ENCODE measurements at places on chromosomes 2 and 18.
A peak's percentile ranks its signal among the peaks of the same experiment; 100 is the strongest.

DNA sequence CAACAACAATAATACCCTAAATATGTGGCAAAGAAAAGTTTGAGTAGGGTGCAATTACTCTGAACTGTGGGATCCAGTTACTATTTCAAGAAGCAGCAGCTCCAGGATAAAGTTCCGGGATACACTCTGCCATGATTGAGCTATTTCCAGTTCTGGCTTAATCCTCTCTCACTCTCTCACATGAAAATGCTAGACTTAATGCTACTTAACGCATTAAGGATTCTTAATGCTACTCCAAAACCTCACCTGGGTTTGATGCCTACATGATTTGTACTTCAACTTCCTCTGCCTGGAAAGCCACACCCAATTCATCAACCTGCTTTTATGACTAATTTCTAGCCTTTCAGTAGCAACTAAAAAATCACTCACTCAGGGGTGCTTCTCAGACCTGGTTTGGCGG, 151.1 kb upstream of the HNMT start:
- H3K36me3 ChIP-seq = no peaks in the 10 kb centered on the region
- H3K4me1 ChIP-seq = no peaks in the 10 kb centered on the region
- no peak overlapping the region for H3K27ac ChIP-seq
- H3K4me3 ChIP-seq = no peak overlapping the region
- no peak for DNase-seq

DNA sequence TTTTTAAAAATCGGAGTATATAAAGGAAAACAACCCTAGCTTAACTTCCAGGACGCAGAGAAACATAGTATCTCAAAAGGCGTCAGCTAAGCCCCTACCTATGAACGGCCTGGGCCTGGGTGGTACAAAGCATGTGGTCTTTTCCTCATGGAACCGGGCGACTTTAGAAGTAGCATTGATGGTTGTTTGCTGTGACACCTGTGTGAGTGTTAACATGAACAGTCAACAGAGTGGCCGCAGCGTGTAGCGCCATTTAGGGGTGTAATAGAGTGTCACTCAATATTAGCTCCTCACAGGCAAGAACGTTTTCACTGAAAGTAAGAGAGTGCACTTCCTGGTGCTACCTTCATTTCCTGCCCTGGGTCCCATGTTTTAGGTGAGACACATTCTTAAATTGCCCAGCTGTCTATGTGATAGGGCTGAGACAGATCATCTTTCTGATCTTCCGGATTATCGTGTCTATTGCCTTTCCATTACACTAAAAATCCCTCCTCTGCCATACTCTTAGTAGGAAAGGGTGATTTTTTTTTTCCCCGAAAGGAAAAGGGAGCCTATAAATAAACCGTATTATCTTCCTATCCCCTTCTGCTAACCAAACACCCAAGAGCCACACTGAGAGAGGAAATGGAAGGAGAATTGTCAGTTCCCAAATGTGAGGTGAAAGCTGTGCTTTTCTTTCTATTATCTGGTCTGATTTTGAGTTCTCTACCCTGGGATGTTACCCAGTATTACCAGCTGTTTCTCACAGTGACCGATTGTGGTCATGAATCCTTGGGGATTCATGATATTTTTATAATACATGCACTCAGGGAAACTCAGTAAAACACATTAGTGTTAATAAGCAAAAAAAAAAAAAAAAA, 1.3 kb downstream of the GORASP2 start:
- peak overlapping the region; percentile 94 for H3K27ac ChIP-seq
- no peak for DNase-seq
- peaks cover 27% of the 10 kb centered on the region for H3K4me1 ChIP-seq
- H3K36me3 ChIP-seq = peaks cover 3% of the 10 kb centered on the region

GRCh38 chr2:32745191-32745590, 117.3 kb downstream of the TTC27 start:
- no peak overlapping the region for H3K27ac ChIP-seq
- H3K4me1 ChIP-seq = no peaks in the 10 kb centered on the region
- no peaks in the 10 kb centered on the region for H3K27me3 ChIP-seq
- no peak for DNase-seq
- no peak overlapping the region for H3K4me3 ChIP-seq
- H3K36me3 ChIP-seq = peaks cover 16% of the 10 kb centered on the region

- peak overlapping the region; percentile 81 for H3K27ac ChIP-seq
- H3K4me1 ChIP-seq = no peaks in the 10 kb centered on the region
- no peak overlapping the region for H3K4me3 ChIP-seq
- DNase-seq = no peak
- no peaks in the 10 kb centered on the region for H3K27me3 ChIP-seq
These were observed 87.1 kb downstream of the PXDN start for GRCh38 chr2:1656961-1657841.

DNA sequence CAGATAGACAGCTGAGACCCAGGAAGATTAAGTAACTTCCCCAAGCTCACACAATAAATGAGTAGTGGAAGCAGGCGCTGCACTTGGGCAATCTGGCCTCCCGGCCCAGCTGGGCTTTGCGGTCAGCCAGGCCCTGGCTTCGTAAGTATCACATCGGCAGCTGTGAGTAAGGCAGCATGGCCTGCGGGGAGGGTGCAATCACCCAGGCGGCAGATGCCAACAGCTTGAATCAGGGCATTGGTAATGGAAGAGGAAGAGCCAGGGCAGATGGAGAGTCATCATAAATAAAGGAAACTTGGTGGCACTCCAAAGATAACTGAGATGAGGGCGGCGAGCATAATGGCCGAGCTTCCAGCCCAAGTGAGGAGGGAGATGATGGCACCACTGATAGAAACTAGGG, 217.9 kb upstream of the PID1 start:
- H3K36me3 ChIP-seq = no peaks in the 10 kb centered on the region
- no peaks in the 10 kb centered on the region for H3K4me1 ChIP-seq
- H3K27ac ChIP-seq = no peak overlapping the region
- H3K4me3 ChIP-seq = no peak overlapping the region
- H3K27me3 ChIP-seq = no peaks in the 10 kb centered on the region

DNA sequence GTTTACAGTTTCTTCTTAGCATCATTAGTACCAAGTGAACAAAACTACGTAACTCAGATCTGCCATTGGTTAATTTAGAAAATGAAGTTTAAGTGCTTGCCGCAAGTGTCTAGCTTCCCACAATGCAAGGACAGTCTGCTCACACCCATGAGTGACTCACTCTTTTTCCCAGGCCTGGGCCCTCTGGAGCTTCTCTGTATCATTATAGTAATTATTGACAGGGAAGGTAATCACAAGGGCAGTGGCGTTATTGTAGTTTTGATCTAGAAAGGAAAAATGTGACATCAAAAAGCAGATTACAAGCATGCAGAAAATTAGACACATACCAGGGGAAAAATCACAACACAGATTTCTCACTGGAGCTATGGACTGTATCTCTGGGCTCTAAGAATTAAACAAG, 38.5 kb downstream of the NPC1 start:
- H3K27ac ChIP-seq = peak overlapping the region; percentile 8
- peaks cover 7% of the 10 kb centered on the region for H3K4me1 ChIP-seq
- no peak for DNase-seq

- H3K4me3 ChIP-seq = no peak overlapping the region
- DNase-seq = no peak
- H3K27me3 ChIP-seq = no peaks in the 10 kb centered on the region
- H3K36me3 ChIP-seq = no peaks in the 10 kb centered on the region
- peaks cover 4% of the 10 kb centered on the region for H3K4me1 ChIP-seq
- no peak overlapping the region for H3K27ac ChIP-seq
These were observed 765.4 kb downstream of the MBD2 start for GRCh38 chr18:53458944-53459580.

DNA sequence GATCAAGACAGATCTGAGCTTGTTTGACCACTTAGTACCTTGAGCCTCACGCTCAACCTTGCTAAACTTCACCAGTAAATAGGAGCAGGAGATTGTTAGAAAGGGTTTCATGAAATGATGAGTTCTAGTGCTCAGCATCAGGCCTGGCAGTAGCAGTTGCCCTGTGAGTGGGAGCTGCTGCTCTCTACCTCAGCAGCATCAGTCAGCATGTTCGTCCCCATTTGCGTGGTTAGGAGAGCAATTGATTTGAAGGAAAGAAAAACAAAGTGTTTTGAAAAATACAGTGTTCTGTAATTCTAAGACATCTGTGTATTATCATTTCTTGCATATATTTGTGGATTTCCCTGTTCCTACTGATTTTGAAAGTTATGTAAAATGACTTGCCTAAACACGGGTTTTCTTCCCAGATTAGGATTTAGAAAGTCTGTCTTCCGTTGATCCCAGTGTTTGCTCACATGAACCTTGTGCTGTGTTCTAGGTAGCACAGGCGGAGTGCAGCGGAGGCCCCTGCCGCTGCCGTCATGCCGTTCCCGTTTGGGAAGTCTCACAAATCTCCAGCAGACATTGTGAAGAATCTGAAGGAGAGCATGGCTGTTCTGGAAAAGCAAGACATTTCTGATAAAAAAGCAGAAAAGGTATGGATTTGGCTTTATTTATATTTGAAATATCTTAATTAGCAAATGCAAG, 47.0 kb downstream of the CAB39 start:
- H3K4me1 ChIP-seq = peaks cover 5% of the 10 kb centered on the region
- no peak overlapping the region for H3K4me3 ChIP-seq
- H3K27ac ChIP-seq = no peak overlapping the region
- peaks cover 15% of the 10 kb centered on the region for H3K36me3 ChIP-seq
- DNase-seq = no peak

DNA sequence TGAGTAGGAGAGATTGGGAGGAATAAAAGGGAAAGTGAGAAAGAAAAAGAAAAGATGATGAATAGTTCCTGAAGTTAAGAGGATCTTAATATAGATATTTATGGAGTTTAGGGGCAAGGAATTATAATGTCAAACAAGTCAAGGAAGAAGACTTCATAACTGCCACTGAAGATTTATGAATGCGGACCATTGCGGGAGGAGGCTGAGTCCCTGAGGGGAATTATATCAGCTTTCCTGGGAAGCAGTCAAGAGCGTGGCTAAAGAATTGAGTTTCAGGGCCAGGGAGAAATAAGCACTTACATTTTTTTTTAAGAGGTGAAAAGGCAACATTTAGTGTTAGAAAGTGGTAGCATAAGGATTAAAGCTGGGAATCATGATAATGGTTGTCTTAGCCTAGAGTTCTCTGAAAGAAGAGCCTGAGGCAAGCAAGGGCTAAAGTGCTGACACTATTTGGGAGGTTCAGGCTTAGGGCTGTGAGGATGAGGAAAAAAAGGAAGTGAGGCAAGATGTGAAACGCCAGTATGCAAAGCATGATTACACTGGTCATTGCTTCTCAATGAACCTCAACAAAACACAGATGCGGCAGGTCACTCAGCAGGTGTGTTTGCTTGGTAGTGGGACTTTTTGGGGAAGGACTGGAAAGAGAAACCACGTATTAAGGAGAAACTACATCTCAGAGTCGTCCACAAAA, 217.1 kb downstream of the SLC4A3 start:
- H3K4me1 ChIP-seq = peaks cover 21% of the 10 kb centered on the region
- no peaks in the 10 kb centered on the region for H3K36me3 ChIP-seq
- H3K4me3 ChIP-seq = peak overlapping the region; percentile 22
- DNase-seq = no peak
- H3K27ac ChIP-seq = no peak overlapping the region

- DNase-seq = no peak
- H3K36me3 ChIP-seq = no peaks in the 10 kb centered on the region
- H3K4me1 ChIP-seq = peaks cover 21% of the 10 kb centered on the region
These were observed 565.5 kb upstream of the CHAC2 start for GRCh38 chr2:53202063-53202462.

DNA sequence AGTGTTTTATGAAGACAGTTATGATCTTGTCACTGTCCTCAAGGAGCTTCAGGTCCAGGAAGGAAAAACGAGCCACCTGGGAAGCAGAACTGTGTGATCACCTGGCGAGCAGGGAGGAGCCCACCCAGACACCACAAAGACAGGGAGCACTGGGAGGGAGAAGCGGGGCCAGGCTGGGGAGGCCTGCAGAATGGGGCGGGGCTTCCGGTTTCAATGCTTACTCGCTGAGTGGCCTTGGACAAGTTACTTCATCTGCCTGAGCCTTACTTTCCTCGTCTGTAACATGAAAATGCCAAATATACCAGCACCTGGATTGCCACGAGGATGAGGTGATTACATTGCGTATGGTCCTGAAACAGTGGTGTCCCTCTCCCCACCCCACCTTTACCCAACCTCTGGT, 227.5 kb downstream of the ANKRD30B start:
- no peaks in the 10 kb centered on the region for H3K36me3 ChIP-seq
- no peaks in the 10 kb centered on the region for H3K27me3 ChIP-seq
- no peak overlapping the region for H3K27ac ChIP-seq
- DNase-seq = no peak
- no peaks in the 10 kb centered on the region for H3K4me1 ChIP-seq
- H3K4me3 ChIP-seq = no peak overlapping the region

- peaks cover 39% of the 10 kb centered on the region for H3K4me1 ChIP-seq
- H3K27me3 ChIP-seq = no peaks in the 10 kb centered on the region
- H3K4me3 ChIP-seq = no peak overlapping the region
- H3K27ac ChIP-seq = peak overlapping the region; percentile 34
- DNase-seq = peak; percentile 36
These were observed 66.7 kb upstream of the SH3BP4 start for GRCh38 chr2:234885118-234885517.

GRCh38 chr2:171762879-171763573, 75.8 kb downstream of the DYNC1I2 start:
- no peak for DNase-seq
- peaks cover 41% of the 10 kb centered on the region for H3K36me3 ChIP-seq
- H3K27me3 ChIP-seq = no peaks in the 10 kb centered on the region
- H3K27ac ChIP-seq = no peak overlapping the region

GRCh38 chr2:71611781-71612527, 158.6 kb downstream of the DYSF start:
- peaks cover 7% of the 10 kb centered on the region for H3K4me1 ChIP-seq
- no peaks in the 10 kb centered on the region for H3K36me3 ChIP-seq
- no peak overlapping the region for H3K27ac ChIP-seq
- peak; percentile 57 for DNase-seq
- H3K27me3 ChIP-seq = peaks cover 10% of the 10 kb centered on the region

DNA sequence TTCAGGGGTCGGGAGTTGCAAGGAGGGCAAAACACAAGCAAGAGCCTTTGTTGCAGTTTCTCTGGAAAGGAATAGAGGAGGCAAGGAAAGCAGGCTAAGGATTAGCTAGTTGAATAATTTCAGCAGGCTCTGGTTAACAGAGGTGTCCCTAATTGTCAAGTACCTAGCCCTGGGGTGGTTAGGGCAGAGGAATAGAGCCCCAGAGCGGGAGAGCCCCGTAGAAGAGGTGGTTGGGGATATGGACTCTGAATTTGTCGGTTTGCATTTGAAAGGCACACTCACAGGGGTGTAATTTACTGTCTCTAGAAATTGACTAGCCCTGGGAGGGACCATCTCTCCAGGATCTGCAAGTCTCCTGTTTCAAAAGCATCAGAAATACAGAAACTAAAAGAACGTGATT, 1030.2 kb downstream of the TMEM182 start:
- DNase-seq = no peak
- H3K36me3 ChIP-seq = no peaks in the 10 kb centered on the region
- H3K4me1 ChIP-seq = peaks cover 8% of the 10 kb centered on the region
- H3K4me3 ChIP-seq = no peak overlapping the region

DNA sequence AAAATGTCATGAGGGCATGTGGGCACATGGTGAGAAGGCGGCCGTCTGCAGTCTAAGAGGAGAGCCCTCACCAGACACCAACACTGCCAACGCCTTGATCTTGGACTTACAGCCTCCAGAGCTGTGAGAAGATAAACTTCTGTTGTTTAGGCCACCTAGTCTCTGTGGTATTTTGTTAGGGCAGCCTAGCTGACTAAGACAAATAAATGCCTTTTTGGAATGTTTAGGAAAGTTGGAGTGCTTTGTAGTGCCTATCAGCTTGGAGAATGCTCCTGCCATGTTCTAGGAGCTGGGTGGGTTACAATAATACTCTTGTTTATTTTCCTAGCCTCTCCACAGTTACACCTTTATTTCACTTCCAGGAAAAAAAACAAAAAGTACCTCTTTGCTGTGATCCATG, 92.0 kb downstream of the SPP2 start:
- no peak overlapping the region for H3K4me3 ChIP-seq
- H3K27ac ChIP-seq = no peak overlapping the region
- peaks cover 14% of the 10 kb centered on the region for H3K4me1 ChIP-seq
- H3K27me3 ChIP-seq = no peaks in the 10 kb centered on the region
- H3K36me3 ChIP-seq = peaks cover 4% of the 10 kb centered on the region

GRCh38 chr2:226183550-226183949, 616.1 kb downstream of the IRS1 start:
- H3K4me1 ChIP-seq = peaks cover 21% of the 10 kb centered on the region
- H3K27me3 ChIP-seq = no peaks in the 10 kb centered on the region

All from type B pancreatic cell (in vitro differentiated cells).